ENCODE measurements at places on chromosomes 3 and 15. TPM values are rescaled to one million over a fixed set of nuclear protein-coding genes. Genes with fewer than 3 reads are reported as not detected.

The PDZRN3 gene
- 32.5 TPM for total RNA-seq

The CACNA2D3 gene
- total RNA-seq = 4.3 TPM

The SPTSSB gene
- total RNA-seq = not detected

- no peak for DNase-seq
These were observed 401.4 kb upstream of the NAALADL2 start for GRCh38 chr3:174457758-174458157.

DNA sequence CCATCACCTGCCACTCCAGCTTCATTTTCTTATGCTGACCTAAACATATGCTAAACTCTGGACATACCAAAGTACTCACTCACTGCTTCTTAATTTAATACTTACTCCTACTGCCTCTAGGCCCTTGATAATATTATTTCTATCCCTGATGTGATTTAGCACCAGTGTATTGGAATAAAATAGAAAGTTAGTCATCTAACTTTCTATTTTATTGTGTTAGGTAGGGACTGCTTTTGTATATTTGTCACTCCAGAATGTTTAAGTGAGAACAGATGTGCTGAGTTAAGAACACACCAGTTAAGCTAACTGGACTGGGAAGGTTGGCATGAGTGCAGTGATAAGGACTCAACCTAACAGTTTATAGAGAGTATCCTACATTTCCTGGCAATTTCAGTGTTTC lies 6.5 kb upstream of the CLDN16 start:
- no peak for DNase-seq

GRCh38 chr3:38002291-38002876 lies 11.8 kb downstream of the VILL start:
- no peak for DNase-seq

DNA sequence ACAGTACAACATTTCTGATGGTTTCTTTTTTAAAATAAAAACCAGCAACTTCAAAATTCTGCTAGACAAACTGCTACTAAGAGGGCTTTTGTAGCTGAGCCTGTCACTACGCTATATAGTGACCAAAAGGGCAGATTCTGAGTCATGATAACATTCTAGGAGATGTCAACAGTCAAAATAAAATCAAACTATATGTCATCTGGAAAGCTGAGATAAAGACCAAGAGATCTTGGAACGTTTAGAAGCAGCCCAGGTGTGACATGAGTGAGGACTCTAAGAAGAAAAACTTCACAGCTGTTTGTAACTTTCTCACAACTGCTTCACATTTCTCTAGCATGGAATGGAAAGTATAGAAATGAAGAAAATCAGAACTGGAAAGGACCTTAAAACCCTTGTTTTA lies 84.6 kb downstream of the FILIP1L start:
- no peak for DNase-seq

Measured in fibroblast of villous mesenchyme (primary cell).